ENCODE measurements at places on chromosomes 3 and 15.

DNA sequence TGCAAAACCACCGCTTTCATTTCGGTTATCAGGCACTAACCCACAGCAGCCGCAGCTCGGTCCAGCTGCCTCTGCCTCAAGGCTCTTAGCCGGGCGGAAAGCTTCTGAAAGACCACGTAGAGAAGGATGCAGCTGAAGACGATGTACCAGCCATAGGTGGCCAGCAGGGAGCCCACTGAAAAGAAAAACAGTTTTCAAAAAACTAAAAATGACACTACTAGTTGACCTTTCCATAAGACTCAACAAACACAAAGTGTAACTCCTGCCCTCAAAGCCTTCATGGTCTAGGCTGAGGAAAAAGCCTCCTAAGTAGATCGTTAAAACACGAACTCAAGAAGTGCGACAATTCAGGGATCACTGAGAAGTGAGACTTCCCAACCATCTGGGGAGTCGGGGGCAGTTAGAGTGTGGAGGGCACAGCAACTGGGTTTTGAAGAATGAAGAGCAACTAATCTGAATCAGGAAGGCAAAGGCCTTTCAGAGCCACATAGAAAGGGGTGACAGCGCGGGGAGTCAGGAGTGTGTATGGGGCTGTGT lies 716 bp downstream of the SELENOS start:
- no peak for DNase-seq

GRCh38 chr3:10387881-10388609 lies 67.1 kb upstream of the SEC13 start:
- DNase-seq = no peak

DNA sequence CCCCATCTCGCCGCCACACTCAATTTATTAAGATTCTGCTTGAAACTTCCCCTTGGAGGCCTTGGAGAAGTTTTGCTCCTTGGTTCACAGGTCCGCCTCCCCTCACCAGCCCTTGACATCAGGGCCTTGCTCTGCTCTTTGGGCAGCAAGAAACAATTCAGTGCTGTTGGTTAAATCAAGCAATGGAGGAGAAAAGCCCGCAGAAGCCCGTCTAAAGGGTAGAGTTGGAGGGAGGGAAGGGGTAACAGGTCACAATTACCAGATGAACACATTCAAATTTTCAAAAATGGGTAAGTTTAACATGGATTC lies 429 bp downstream of the PARP9 start:
- DNase-seq = no peak

DNA sequence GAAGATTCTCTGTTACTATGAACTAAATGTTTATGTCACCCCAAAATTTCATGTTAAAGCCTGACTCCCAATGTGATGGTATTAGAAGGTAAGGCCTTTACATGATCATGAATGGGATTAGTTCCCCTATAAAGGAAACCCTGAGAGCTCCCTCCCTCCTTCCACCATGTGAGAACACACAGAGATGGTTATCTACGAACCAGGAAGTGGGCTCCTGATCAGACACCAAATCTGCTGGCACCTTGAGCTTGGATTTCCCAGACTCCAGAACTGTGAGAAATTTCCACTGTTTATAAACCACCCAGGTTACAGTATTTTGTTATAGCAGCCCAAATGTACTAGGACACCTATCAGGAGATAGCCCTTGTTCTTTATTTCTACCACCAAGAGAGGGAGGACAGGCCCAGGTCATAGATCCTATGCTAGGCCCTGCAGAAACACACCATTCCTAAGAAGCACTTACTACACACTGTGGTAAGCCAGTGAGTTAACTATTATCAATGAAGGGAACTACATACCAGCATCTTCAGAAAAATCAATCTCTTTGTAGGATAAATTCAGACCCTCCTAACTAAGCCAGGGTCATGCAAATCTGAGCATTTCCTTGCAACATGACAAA lies 59.0 kb downstream of the PRKAR2A start:
- DNase-seq = no peak

- no peak for DNase-seq
Observed at GRCh38 chr3:124207873-124208485, 216.1 kb upstream of the ROPN1 start.

GRCh38 chr3:71031914-71032521 lies 551.5 kb downstream of the FOXP1 start:
- DNase-seq = no peak

DNA sequence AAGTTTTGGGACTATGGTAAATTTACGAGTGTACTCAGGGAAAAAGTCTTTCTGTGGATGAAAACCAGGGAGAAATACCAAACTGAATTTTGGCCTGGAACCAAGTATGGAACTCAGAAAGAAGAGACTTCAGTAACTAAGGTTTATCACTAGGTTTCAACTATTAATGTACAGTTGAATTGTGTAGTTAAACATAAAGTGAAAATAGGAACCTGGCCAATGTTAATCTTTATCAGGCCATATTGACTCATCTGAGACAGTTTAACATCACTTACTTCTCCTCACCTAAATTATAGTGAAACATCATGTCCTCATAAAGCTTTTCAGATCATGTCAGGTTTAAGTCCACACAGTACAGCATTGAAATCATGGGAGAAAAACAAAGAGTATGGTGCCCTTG lies 197.7 kb downstream of the LSAMP start:
- no peak for DNase-seq

All from stimulated activated CD4-positive, alpha-beta T cell treated with anti-CD3 and anti-CD28 coated beads, Interleukin-2, amount 100 ng/mL, for 48 hours (primary cell).